Stimulated activated CD8-positive, alpha-beta memory T cell treated with anti-CD3 and anti-CD28 coated beads, Interleukin-7, amount 100 ng/mL, for 48 hours (primary cell): ENCODE measurements at places on chromosomes 2 and 18.

GRCh38 chr18:36942264-36942663 lies 113.3 kb downstream of the KIAA1328 start:
- no peak for DNase-seq

GRCh38 chr2:16320716-16321115 lies 344.9 kb downstream of the CYRIA start:
- DNase-seq: no peak

DNA sequence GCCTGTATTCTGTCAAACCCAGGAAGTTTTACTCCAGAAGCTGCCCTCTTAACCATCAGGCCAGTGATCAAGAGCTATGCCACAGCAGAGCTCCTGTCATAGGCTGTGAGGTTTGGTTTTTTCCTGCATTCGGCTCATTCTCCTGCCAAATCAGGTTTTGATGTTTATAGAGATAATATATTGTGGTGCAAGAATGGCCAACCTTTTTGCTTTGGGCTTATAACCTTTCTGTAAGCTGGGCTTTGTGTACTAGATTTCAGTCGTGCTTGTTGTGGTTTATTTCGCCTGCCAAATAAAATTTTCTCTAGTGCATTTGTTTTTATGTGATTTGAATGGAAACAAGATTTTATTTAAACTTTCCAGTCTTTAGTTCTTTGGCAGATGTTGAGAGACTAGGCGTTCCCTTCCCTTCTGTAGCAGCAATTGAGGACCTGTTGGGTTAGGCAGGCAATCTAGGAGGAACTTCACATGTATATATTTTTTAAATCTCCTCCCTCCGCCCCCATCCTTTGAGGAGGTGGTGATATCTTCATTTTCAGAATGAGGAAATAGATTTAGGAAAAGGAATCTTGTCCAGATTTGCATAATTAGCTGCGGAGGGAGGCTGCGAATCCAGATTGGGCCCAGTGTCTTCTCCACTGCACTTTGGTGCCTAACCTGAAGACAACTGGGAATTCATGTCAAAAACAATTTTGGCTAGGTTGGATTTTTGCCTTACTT lies 2.6 kb downstream of the KDM3A start:
- no peak for DNase-seq

GRCh38 chr18:76277801-76278200 lies 217.2 kb downstream of the ZNF516 start:
- DNase-seq: no peak

- no peak for DNase-seq
These were observed 185.4 kb downstream of the SNTG2 start for GRCh38 chr2:1136067-1136466.

DNA sequence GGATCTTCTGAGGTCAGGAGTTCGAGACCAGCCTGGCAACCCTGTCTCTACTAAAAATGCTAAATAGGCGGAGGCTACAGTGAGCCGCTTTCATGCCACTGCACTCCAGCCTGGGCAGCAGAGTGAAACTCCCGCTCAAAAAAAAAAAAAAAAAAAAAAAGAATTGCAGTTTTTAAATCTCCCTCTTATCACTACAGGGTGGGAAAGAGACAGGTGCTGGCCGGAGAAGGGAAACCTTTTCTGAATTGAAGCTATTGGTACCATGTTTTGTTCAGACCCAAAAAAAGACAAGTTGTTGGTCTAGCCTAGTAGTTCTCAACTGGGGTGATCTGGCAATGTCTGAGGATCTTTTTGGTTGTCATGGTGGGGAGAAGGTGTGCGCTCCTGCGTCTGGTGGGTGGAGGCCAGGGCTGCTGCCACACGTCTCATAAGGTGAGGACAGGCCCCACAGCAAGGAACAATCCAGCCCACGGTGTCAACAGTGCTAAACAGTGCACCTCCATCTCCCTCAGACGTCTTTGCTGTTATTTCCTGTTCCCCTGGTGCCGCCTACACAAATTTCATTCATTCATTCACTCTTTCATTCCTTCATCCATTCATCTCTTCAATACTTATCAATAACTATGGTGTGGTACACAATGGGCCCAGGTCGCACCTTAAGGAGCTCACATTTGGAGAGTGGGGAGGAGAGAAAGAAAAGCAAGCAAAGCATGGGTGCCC lies 28.8 kb upstream of the ODC1 start:
- no peak for DNase-seq

DNA sequence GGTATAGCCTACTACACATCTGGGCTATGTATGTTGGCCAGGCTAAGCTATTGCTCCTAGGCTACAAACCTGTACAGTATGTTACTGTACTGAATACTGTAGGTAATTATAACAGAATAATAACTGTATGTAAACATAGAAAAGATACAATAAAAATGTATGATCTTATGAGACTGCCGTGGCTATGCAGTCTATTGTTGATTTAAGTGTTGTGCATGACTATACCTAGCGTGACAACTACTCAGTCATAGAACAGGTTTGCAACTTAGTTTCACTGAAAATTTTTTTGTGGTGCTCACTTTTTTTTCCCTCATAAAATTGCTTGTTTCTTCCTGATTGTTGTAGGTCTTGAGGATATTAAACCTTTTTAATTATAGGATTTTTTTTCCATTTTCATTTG lies 25.9 kb downstream of the KCMF1 start:
- DNase-seq: no peak

- no peak for DNase-seq
These were observed 5.3 kb downstream of the PROM2 start for GRCh38 chr2:95279435-95280035.

- DNase-seq: no peak
These were observed 108.9 kb upstream of the GLS start for GRCh38 chr2:190771726-190772125.

GRCh38 chr2:175892046-175892445 lies 110.0 kb downstream of the LNPK start:
- no peak for DNase-seq

- no peak for DNase-seq
These were observed 36.2 kb downstream of the MAL start for GRCh38 chr2:95061601-95062183.

DNA sequence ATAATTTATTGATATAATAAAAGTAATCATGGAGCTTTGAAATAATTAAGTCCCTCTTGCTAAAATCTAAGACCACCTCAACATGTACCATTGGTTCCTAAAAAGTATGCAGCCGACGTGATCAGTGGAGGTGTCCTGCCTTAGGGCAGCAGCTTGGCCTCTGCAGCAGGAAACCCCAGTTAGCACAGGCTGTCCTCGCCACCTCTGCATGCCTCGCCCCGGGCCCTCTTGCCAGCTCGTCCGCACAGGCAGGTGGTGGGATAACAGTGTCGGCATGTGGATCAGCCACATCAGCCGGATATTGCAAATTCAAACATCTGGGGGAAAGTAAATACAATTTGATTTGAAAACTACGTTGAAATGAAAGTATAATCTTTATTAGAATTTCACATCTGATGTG lies 22.9 kb downstream of the COA5 start:
- no peak for DNase-seq

- DNase-seq: no peak
These were observed 52.8 kb upstream of the CABYR start for GRCh38 chr18:24086082-24086481.

- no peak for DNase-seq
These were observed 29.0 kb upstream of the TAF1B start for GRCh38 chr2:9814129-9814868.

DNA sequence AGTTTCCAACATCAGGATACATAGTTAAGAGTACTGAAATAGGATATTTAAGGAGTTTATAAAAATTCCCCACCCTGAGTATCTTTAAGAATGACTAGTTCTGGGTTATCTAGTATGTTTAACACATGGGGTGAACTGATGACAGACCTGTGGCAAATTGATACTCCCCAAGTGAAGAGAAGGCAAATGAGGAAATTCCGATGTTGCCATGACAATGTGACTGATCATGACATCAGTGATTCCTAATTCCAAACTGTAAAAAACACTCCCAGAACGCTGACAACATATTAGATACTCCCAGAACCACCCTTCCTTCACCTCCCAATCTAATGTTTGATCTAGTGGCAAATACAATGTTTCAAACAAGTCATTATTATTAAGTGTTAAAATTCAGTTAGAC lies 77.6 kb downstream of the RBMS1 start:
- DNase-seq: no peak

- DNase-seq: no peak
These were observed 10.0 kb upstream of the CELF4 start for GRCh38 chr18:37575646-37576045.

GRCh38 chr2:169775354-169775753 lies 23.3 kb upstream of the SSB start:
- DNase-seq: no peak

GRCh38 chr2:169047256-169048250 lies 16.4 kb upstream of the ABCB11 start:
- no peak for DNase-seq

GRCh38 chr18:10834128-10834815 lies 308.4 kb downstream of the NAPG start:
- DNase-seq: no peak

GRCh38 chr2:26243470-26244308 lies 743 bp downstream of the HADHA start:
- no peak for DNase-seq

DNA sequence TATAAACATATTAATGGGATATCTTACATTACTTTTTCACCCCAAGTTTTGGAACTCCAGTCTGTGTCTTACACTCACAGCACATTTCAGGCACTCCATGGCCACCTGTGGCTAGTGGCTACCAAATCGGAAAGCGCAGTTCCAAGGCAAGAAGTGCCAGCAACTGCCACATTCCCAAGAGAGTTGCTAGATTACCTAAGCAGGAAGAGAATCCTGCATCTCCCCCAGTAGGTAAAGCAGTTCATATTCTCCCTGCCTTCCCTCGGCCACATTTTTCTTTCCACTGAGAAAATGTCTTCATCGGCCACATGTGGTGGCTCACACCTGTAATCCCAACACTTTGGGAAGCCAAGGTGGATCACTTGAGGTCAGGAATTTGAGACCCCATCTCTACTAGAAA lies 62.8 kb downstream of the MEX3C start:
- DNase-seq: no peak

DNA sequence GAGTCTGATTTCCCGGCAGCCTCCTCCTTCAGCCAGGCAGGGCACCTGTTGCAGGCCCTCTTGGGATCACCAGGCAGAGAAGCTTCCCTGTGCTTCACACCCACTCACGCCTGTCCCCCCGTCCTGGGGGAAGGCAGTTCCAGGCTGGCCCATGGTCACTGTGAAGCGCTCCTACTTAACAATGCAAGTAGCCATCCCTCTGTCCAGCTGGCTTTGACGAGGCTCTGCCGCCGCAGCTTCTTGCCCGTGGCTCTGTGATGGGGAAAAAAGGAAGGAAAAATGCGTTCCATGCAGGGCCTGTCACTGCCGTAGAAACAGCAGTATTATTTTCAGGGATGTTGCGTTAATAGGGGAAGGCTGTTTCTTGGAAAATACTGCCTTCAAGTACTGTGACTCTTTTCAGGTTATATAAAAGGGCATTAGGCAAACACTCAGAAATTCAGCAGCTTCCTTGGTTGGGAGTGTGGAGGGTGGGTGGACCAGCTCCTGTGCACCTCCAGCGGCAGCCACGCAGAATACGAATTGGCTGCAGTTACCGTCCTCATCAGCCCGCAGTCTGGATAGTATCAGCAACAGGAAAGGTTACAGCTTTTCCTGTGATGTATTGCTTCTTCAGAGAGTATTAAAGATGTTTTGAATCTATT lies 232.3 kb downstream of the KLHL29 start:
- no peak for DNase-seq

- DNase-seq: no peak
These were observed 233.6 kb upstream of the RASGRP3 start for GRCh38 chr2:33242845-33243244.

DNA sequence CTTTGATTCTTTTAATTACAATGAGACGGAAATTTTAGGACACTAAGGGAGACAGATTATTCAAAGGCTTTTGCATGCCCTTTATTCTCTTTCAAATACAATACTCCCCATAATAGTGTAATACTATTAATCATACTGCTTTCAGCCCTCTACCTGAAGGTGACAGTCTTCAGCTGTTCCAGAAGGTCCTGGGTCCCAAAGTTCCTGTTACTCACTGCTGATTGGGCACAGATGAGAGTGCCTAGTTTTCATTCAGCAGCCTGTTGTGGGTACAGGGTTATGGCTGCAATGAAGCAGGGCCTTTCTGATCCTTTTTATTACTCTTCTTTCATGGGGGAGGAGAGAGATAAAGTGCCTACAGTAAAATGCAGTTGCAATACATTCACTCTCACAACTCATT lies 80.2 kb downstream of the NUP35 start:
- DNase-seq: no peak

- DNase-seq: no peak
These were observed 147.4 kb downstream of the SOX11 start for GRCh38 chr2:5839550-5839949.
